Liver (tissue), 10 donors: ENCODE measurements at places on chromosomes 12 and 14.

DNA sequence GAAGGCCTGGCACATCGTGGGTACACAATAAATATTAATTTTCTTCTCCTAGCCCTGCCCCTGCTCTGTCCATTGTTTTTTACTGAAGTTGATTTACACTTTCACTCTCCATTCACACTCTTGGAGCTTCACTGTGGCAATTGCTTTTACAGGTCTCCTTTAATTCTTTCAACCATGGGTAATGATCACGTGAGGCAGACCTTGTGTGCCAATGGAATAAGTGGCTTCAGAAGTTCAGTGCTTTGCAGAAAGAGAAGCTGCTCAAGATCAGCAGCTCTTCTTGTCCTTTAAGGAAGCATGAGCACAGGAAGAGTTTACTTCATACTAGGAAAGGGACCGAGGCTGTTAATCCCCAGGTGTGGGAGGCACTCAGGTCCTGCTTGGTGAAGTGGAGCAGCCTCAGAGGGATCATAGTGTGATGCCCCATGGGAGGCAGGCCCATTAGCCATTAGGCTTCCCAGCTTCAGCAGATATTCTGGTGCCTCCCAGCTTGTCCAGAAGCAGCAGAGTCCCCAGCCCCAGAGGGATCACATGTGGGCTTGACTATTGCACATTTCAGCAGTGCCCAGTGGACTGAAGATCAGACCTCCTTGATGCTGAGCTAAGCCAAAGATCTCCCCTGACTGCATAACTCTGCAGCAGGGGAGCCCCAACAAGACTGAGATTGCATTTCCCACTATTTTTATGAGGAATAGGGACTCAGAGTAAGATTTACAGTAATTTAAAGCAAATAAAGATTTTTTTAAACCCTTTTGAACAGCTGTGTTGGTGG is 5.0 kb upstream of the SLC35F4 start:
- H3K4me1 ChIP-seq = no peaks in the 10 kb centered on the region
- no peak for DNase-seq
- no peak overlapping the region for H3K27ac ChIP-seq

GRCh38 chr14:33916663-33917565 is 34.0 kb downstream of the EGLN3 start:
- no peak overlapping the region for H3K4me3 ChIP-seq
- no peaks in the 10 kb centered on the region for H3K27me3 ChIP-seq
- H3K27ac ChIP-seq = no peak overlapping the region

GRCh38 chr12:20368651-20369304 is 441 bp downstream of the PDE3A start:
- H3K27ac ChIP-seq = peak overlapping the region; percentile 77
- no peaks in the 10 kb centered on the region for H3K36me3 ChIP-seq
- peaks cover 17% of the 10 kb centered on the region for H3K27me3 ChIP-seq
- peak overlapping the region; percentile 41 for H3K4me3 ChIP-seq
- no peak for DNase-seq

DNA sequence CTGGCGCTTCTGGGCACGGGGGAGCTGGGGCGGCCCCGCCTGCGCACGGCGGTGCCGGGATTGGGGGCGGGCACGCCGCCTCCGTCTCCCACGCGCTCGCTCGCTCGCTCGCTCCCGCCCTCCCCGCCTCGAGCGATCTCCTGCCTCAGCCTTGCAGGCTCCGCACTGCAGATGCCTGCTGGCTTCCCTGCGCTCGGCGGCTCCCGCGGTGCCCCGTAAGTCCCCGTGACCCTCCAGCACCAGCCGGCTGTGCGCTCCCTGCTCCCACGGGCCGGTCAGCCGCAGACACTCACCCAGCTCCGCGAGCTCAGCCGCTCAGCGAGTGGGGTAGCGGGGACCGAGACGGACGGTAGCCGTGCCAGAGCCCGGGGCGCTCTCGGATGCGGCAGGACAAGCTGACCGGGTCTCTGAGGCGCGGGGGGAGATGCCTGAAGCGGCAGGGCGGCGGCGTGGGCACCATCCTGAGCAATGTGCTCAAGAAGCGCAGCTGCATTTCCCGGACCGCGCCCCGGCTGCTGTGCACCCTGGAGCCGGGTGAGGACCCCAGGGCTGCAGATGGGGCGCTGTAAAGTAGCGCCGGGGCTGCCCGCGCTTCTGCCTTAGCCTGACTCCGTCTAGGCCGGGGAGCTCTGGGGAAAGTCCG is at the start of gene TBC1D30:
TBC1D30 (plus strand) TSS at position 148 of the 643 bp plus-strand sequence; CDS start at position 381, 233 bp downstream.
- peak within 1 kb of the TSS; percentile 47 for H3K4me3 ChIP-seq
- peaks cover 13% of the 10 kb centered on the region for H3K4me1 ChIP-seq
- no peak for DNase-seq
- H3K36me3 ChIP-seq = no peaks in the 10 kb centered on the region

DNA sequence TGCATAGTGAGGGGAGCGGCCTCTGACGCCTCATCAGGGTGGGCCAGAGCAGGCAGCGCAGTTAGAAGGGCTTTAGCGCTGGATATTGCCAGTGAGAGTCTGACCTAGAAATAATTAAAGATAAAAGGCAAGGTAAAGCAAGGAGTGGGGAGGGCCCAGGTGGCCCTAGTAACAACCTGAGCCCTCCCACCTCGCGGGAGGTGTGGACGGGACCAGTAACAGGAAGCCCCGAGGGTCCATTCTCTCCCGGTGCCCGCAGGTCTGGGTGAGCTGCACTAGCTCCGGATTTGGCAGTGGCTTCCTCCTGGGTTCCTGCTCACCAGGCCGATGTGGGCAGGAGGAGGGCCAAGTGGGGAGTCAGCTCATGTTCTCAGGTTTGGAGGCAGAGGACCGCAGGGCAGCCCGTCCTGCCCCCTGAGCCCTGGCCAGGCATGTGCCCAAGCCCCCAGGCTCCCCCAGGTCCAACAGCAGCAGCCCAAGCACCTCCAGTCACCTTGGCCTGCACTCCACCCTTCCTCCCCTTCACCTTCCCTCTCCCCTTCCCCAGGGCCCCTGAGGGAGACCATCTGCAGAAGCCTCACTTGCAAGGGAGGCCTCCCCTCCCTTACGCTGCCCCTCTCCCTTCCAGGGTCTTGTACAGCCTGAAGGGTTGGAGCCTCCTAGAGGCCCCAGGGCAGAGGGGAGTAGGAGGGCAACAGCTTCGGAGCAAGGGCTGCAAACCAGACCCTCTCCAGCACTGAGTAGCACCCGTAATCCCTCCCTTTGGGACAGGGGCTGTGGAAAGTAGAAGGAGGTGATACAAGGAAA is 144.3 kb upstream of the FKBP4 start:
- H3K4me3 ChIP-seq = no peak overlapping the region
- no peak for DNase-seq
- H3K27me3 ChIP-seq = no peaks in the 10 kb centered on the region
- H3K36me3 ChIP-seq = no peaks in the 10 kb centered on the region
- H3K27ac ChIP-seq = no peak overlapping the region

DNA sequence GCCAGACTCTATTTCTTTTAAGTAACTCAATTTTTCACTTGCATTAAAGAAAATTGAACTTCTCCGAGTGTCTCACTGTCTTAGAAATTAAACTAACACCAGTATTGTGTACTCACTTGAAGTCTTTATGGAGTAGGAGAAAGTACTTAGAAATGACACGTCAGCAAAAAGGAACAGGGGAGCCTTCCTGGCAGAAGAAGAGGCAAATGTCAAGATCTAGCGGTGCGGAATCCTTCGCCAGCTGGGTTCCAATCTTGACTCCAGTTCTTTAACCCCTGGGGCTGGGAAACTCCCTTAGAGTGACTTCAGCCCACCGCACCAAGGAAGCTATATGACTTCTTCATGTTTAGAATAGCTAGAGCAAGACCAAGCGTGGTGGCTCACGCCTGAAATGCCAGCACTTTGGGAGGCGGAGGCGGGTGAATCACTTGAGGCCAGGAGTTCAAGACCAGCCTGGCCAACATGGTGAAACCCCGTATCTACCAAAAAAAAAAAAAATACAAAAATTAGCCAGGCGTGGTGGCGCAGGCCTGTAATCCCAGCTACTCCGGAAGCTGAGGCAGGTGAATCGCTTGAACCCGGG is 34.4 kb downstream of the WBP11 start:
- H3K4me1 ChIP-seq = peaks cover 3% of the 10 kb centered on the region
- peak overlapping the region; percentile 95 for H3K27ac ChIP-seq
- no peaks in the 10 kb centered on the region for H3K36me3 ChIP-seq
- DNase-seq = no peak
- no peaks in the 10 kb centered on the region for H3K27me3 ChIP-seq
- peak overlapping the region; percentile 69 for H3K4me3 ChIP-seq

DNA sequence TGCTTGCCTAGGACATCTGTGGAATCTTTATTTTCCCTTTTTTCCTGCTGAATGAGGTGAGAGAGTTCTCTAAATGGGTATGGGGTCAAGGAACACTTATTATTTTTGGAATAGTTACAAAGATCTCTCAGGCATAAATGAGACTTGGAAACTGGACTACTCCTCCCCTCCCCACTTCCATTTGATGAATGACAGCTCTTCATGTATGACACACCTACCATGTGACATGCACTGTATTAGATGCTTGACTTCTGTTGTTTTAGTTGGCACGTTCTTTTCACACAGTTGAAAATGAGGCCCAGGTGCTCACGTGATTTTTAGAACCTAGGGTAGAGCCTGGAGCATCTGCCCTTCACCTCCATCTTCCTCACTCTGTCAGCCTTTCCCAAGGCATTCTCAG is 62.4 kb downstream of the VCPKMT start:
- no peak overlapping the region for H3K27ac ChIP-seq
- DNase-seq = no peak
- no peak overlapping the region for H3K4me3 ChIP-seq

DNA sequence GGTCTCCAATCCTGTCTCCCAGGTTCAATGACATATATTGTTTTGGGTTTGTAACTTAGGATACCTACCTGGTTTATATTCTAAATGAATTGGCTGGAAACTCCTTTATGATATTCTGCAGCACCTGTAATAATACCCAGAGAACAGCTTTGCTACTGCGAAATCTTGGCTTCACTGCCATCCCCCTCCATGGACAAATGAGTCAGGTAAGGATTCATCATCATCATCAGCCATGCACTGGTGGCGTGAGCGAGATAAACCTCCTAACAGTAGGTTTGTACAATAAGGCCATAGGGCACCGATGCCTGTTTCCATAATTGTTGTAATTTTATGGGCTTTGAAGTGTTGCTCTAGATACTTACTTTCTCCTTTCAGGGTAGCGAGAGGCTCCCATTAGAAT is 10.7 kb downstream of the DDX47 start:
- H3K4me3 ChIP-seq = no peak overlapping the region
- H3K27ac ChIP-seq = no peak overlapping the region

DNA sequence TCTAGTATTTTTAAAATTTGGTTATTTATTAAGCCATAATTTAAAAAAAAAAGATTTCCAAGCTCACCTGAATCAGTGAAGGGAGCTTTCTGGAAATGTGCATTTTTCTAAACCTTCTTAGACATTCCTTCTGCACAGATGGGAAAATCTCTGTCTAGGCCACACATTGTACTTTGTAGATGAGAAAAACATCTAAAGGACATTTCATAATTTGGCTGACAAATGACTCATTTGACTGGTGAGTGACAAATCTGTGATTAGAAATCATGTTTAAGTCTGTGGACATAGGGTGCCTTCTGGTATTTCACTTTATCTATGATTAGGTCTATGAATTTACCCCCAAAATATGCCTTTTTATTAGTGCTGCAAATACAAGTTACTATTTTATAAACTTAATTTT is 1044.9 kb upstream of the FLRT2 start:
- DNase-seq = no peak
- no peaks in the 10 kb centered on the region for H3K4me1 ChIP-seq
- no peaks in the 10 kb centered on the region for H3K27me3 ChIP-seq
- no peak overlapping the region for H3K27ac ChIP-seq
- no peak overlapping the region for H3K4me3 ChIP-seq

GRCh38 chr14:61202124-61202523 is 79.0 kb downstream of the TMEM30B start:
- H3K27ac ChIP-seq = no peak overlapping the region
- H3K4me3 ChIP-seq = no peak overlapping the region
- no peaks in the 10 kb centered on the region for H3K4me1 ChIP-seq
- no peaks in the 10 kb centered on the region for H3K36me3 ChIP-seq
- no peaks in the 10 kb centered on the region for H3K27me3 ChIP-seq

- H3K36me3 ChIP-seq = peaks cover 19% of the 10 kb centered on the region
- no peaks in the 10 kb centered on the region for H3K27me3 ChIP-seq
- H3K27ac ChIP-seq = no peak overlapping the region
Measured at GRCh38 chr14:63383776-63384367, 65.1 kb upstream of the GPHB5 start.

DNA sequence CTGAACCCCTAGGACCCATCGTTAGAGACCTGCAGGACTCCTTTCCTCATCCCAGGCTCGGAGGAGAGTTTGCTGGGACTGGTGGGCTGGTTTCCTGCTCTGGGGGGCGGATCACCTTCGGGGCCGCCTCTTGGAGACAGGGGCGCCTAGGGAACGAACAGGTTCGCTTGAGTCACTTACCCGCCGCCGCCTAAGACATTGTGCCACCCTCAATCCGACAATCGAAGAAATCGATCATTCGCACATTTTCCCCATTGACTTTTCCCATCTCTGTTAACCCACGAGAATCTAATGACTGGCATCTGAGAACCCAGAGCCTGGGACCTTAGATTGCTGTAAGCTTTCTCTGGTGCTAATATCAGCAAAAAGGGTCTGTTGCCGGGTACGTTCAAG is 322 bp downstream of the SLC39A9 start:
- peaks cover 32% of the 10 kb centered on the region for H3K4me1 ChIP-seq
- peaks cover 8% of the 10 kb centered on the region for H3K36me3 ChIP-seq
- no peaks in the 10 kb centered on the region for H3K27me3 ChIP-seq
- peak overlapping the region; percentile 89 for H3K4me3 ChIP-seq

DNA sequence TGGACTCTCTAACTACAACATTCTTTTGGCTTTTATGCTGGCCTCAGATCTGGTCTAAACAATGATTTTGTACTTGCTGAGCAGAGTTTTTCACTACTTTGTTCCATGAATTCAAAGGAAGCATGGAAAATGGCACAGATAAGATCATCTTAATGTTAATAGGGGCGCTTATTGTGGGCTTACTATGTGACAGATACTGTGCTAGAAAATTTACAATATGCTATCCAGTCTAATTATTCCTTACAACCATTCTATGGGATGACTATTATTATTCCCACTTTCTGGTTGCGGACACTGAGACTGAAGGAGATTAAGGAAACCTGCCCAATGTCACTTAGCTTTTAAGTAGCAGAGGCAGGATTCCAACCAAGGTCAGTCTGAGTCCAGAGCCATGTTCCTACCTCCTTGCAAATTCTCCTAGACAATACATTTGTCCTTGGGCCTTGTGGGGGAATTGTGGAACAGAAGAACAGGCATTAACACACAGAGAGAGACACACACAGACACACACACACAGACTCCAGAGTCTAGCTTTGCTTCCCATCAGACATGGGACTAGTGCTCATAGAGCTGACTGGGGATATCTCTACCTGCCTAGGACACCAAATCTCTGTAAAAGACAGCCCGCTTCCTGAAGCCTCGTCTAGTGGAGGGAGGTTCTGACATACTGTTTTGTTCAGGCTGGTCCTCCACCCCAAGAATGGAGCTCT is 107.7 kb downstream of the SLC38A1 start:
- H3K27ac ChIP-seq = no peak overlapping the region
- no peak for DNase-seq
- H3K4me1 ChIP-seq = no peaks in the 10 kb centered on the region
- no peaks in the 10 kb centered on the region for H3K36me3 ChIP-seq
- H3K4me3 ChIP-seq = no peak overlapping the region
- H3K27me3 ChIP-seq = no peaks in the 10 kb centered on the region

GRCh38 chr12:28998662-28999120 is 150.4 kb upstream of the FAR2 start:
- no peak for DNase-seq
- no peak overlapping the region for H3K4me3 ChIP-seq
- H3K4me1 ChIP-seq = peaks cover 8% of the 10 kb centered on the region
- H3K27ac ChIP-seq = peak overlapping the region; percentile 21

GRCh38 chr12:92244036-92244435 is 98.4 kb upstream of the BTG1 start:
- no peaks in the 10 kb centered on the region for H3K4me1 ChIP-seq
- no peaks in the 10 kb centered on the region for H3K36me3 ChIP-seq
- no peak for DNase-seq
